ENCODE measurements at places on chromosomes 7 and 10. TPM values are rescaled to one million over a fixed set of nuclear protein-coding genes. Genes with fewer than 3 reads are reported as not detected.

GRCh38 chr10:60422809-60423208 lies 33.1 kb upstream of the ANK3 start:
- H3K27ac ChIP-seq = no peak overlapping the region
- no peak for DNase-seq
- no peaks in the 10 kb centered on the region for H3K36me3 ChIP-seq
- H3K27me3 ChIP-seq = no peaks in the 10 kb centered on the region
- no peak overlapping the region for H3K4me3 ChIP-seq

- no peaks in the 10 kb centered on the region for H3K27me3 ChIP-seq
- no peaks in the 10 kb centered on the region for H3K36me3 ChIP-seq
- no peaks in the 10 kb centered on the region for H3K4me1 ChIP-seq
- DNase-seq = no peak
- H3K27ac ChIP-seq = no peak overlapping the region
Measured at GRCh38 chr7:103843689-103844480, 145.6 kb downstream of the RELN start.

STAMBPL1 gene
- 11.4 TPM for total RNA-seq

RASSF4 gene
- 54.7 TPM for total RNA-seq

GHRHR gene
- total RNA-seq = not detected

Data from left lung (tissue), 14 donors.